Activated CD4-positive, alpha-beta T cell treated with anti-CD3 and anti-CD28 coated beads, Interleukin-2, amount 10 ng/mL, durations not matched to agents 7 days and 5 days (primary cell): ENCODE measurements at places on chromosomes 4 and X. TPM values are rescaled to one million over a fixed set of nuclear protein-coding genes. Genes with fewer than 3 reads are reported as not detected.

GRCh38 chr4:44632733-44633132 is 18.7 kb downstream of the YIPF7 start:
- no peak for DNase-seq
- no peak overlapping the region for H3K27ac ChIP-seq
- H3K36me3 ChIP-seq = no peaks in the 10 kb centered on the region
- peaks cover 2% of the 10 kb centered on the region for H3K27me3 ChIP-seq

DNA sequence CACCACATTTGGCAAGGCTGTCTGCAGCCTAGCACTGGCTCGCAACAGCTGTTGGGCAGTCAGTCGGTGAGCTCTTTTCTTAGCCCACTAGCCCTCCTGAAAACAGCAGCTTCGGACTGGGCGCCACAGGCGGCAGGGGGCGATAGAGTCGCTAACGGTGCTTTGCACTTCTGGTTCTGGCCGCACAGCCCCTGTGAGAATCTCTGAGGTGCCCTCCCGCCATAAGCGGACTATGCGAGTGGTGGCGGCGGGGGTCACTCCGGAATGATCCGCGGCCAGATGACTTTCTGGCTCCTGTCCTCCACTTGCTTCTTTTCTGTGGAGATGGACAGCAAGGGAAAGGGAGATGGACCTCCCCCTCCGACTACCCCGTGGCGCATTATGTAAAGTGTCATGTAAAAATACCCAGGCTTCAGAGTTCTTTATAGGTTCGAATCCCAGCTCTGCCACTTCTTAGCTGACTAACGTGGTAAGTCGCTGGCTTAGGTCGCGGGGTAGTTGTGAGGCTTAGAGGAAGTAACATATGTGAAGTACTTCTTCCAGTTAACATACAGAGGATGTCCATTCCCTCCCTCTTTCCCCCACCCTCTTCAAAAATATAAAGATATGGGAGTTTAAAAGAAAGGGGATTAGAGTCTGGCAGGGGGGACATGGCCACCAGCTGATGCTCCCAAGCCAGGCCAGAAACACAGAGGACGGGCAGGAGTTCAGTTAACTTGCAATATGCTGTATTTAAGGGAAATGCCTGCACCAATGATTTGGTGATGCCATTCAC is 11.0 kb downstream of the ARHGAP36 start:
- no peak overlapping the region for H3K4me3 ChIP-seq
- peaks cover 45% of the 10 kb centered on the region for H3K27me3 ChIP-seq
- no peak overlapping the region for H3K27ac ChIP-seq
- H3K4me1 ChIP-seq = no peaks in the 10 kb centered on the region
- no peak for DNase-seq

DNA sequence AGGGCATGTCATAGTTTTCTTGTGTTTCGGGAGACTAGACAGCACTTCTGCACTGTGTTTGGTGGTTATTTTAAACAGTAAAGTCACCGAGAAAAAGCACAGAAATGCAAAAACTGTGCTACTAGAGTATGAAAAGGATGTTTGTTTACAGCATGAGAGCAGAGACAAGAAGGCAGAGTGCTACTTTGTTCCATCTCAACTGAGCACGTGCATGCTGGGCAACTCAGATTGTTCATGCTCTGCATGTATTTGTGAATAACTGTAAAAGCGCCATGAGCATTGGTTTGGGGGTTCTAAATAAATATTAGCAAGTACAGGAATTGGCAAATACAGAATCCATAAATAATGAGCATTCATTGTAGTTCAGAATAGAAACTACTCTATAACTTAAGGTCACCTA is 7.4 kb downstream of the EVC start:
- H3K36me3 ChIP-seq = no peaks in the 10 kb centered on the region
- no peak overlapping the region for H3K27ac ChIP-seq
- no peak overlapping the region for H3K4me3 ChIP-seq
- DNase-seq = no peak
- no peaks in the 10 kb centered on the region for H3K4me1 ChIP-seq

DNA sequence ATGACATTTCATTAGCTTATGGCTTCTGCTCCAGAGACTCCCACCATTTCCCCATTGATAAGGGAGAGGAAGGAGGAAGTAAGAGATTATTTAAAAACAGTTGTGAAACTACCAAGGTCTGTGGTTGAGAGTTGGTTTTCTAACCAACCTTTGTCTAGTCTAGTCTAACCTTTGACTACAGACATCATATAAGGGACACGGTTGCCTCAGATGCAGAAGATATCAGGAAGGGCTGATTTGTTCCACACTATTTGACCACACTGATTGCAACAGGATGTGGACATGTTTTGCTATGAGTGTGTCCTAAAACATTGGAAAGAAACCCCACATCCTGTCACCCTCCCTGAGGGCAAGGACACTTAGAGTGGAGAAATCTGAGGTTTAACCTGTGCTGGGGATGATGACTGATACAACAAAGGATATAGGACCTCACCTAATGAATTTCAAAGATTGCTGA is 53.0 kb downstream of the COQ2 start:
- peak; percentile 75 for DNase-seq
- H3K36me3 ChIP-seq = peaks cover 45% of the 10 kb centered on the region
- peak overlapping the region; percentile 78 for H3K27ac ChIP-seq
- peaks cover 7% of the 10 kb centered on the region for H3K27me3 ChIP-seq

DNA sequence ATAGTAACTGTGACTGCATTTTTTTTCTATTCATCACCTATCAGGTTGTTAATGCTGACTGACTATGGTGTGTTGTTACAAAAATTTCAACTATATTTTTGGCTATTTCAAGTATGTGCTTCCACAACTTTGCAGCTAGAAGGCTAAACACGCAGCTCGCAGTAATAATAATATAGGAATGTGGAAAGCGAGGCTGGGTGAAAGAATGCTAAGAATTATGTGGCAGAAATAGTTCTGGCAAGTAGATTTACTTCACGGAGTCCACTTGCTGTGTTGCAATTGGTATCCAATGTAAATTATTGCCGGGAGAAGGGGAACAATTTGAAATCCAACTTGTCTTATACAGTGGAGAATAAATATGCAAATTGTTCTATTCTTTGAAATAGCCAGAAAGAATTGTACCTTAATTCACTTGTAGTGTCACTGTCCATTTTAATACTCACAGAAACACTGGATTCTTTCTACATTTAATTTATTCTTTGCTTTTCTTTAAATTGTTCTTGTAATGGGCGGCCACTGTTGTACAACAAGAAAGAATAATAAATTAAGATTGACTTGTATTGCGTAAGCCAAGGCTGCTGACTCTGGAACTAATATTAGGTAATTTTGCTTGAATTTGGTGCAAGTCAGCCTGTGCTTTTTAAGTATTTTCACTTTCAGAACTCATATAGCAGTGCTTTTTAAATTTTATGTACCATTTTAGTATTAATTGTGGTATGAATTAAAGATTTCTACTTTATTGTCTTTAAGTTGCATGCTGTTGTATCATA is 154.9 kb downstream of the FRMPD4 start:
- H3K4me1 ChIP-seq = no peaks in the 10 kb centered on the region
- no peak for DNase-seq
- H3K27me3 ChIP-seq = no peaks in the 10 kb centered on the region
- no peak overlapping the region for H3K4me3 ChIP-seq
- no peak overlapping the region for H3K27ac ChIP-seq

Gene RUFY3
- total RNA-seq = 29.3 TPM

Gene PRRG1
- not detected for total RNA-seq

Gene MND1
- 27.6 TPM for total RNA-seq

Gene MAGEB17
- total RNA-seq = not detected

Gene SLC9A7
- total RNA-seq = 5.3 TPM

Gene GPRASP3
- 1.4 TPM for total RNA-seq
